Hepatocyte (in vitro differentiated cells): ENCODE measurements at places on chromosomes 6 and 20. TPM values are rescaled to one million over a fixed set of nuclear protein-coding genes. Genes with fewer than 3 reads are reported as not detected.

- peaks cover 5% of the 10 kb centered on the region for H3K4me1 ChIP-seq
- H3K4me3 ChIP-seq: no peak overlapping the region
- no peaks in the 10 kb centered on the region for H3K27me3 ChIP-seq
- DNase-seq: no peak
Observed at GRCh38 chr20:4840801-4841200, 119.1 kb downstream of the PRND start.

- no peaks in the 10 kb centered on the region for H3K36me3 ChIP-seq
- H3K27me3 ChIP-seq: no peaks in the 10 kb centered on the region
- H3K4me3 ChIP-seq: no peak overlapping the region
- DNase-seq: no peak
Observed at GRCh38 chr20:51505566-51505965, 37.0 kb downstream of the NFATC2 start.

Gene IL17A
- total RNA-seq: not detected in 2 replicates

DNA sequence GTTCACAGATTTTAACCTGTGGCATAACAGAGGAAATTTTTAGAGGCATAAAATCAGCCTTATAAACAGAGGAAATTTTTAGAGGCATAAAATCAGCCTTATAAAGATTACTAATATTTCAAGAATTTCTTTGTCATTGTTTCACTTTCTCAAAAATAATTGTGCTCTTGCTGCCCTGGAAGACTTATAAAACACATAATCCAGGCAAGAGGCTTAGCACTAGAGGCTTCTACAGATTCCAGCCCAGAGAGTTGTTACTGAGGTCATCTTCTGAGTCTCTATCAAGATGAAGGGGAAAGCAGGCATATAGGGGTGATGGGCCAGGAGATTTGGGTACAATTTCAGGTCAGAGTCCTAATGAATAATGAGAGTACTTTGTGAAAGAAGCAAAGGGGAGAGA is 85.7 kb downstream of the RFPL4B start:
- H3K4me3 ChIP-seq: no peak overlapping the region
- no peaks in the 10 kb centered on the region for H3K27me3 ChIP-seq
- DNase-seq: no peak
- H3K4me1 ChIP-seq: no peaks in the 10 kb centered on the region

- no peak overlapping the region for H3K27ac ChIP-seq
- H3K36me3 ChIP-seq: no peaks in the 10 kb centered on the region
- no peak overlapping the region for H3K4me3 ChIP-seq
- no peaks in the 10 kb centered on the region for H3K4me1 ChIP-seq
- no peak for DNase-seq
- no peaks in the 10 kb centered on the region for H3K27me3 ChIP-seq
Observed at GRCh38 chr20:56909918-56910714, 281.0 kb downstream of the TFAP2C start.

DNA sequence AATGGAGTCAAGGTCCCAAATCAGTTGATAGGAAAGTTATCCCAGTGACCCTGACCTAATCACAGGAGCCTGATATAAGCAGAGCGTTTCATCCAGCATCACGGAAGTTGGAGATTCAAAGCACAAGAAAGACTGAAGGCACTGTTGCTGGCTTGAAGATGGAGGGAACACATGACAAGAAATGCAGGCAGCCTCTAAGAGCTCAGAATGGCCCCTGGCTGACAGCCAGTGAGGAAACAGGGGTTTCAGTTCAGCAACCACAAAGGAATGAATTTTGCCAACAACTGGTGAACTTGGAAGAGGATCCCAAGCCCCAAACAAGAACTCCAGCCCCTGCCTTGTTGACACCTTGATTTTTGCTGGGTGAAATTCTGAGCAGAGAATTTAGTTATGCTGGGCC is 778.5 kb downstream of the MAFB start:
- H3K36me3 ChIP-seq: no peaks in the 10 kb centered on the region
- peaks cover 5% of the 10 kb centered on the region for H3K27me3 ChIP-seq
- H3K27ac ChIP-seq: no peak overlapping the region

GRCh38 chr6:50720623-50721022 is 7.3 kb downstream of the TFAP2D start:
- peaks cover 99% of the 10 kb centered on the region for H3K27me3 ChIP-seq
- peak; percentile 40 for DNase-seq
- no peak overlapping the region for H3K27ac ChIP-seq
- no peak overlapping the region for H3K4me3 ChIP-seq

DNA sequence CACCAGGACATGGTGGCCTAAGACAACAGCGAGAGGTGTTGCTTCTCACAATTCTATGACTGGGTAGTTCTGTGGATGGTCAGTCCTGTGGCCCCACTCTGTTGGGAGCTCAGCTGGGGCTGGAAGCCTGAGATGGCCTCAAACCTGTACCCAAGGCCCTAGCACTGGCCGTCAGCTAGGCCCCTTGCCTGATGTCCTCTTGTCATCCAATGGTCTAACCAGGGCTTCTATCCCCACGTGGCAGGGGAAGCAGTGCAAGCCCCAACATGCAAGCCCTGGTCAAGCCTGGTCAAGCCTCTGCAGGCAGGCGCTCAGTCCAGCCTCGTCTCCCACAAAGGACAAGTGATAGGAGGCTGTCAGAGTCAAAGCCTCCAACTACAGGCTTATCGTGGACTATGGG is 196.5 kb upstream of the CST7 start:
- H3K27me3 ChIP-seq: no peaks in the 10 kb centered on the region
- peaks cover 18% of the 10 kb centered on the region for H3K4me1 ChIP-seq
- H3K27ac ChIP-seq: no peak overlapping the region
- H3K4me3 ChIP-seq: no peak overlapping the region
- no peaks in the 10 kb centered on the region for H3K36me3 ChIP-seq

DNA sequence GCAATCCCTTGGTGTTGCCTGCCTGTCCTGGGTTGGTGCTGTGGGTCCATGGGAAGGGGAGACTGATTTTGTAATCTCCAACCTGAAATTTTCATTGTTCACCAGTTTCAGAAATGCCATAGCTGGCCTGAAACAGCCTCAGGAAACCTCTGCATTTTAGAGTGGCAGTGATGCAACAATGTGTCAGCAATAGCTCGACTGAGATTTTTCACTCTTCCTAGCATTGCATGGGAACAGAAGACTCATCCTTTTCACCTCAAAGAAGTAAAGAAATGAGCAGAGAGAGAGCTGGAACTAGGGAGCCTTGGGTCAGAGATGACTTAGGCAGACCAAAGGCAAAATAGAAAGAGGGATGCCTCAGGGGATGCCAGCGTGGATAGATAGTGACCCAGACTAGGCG is 23.7 kb upstream of the TMEM14A start:
- H3K4me1 ChIP-seq: peaks cover 8% of the 10 kb centered on the region
- H3K4me3 ChIP-seq: no peak overlapping the region
- H3K27me3 ChIP-seq: no peaks in the 10 kb centered on the region
- no peak for DNase-seq
- H3K36me3 ChIP-seq: no peaks in the 10 kb centered on the region

Gene EPPIN
- total RNA-seq: not detected in 2 replicates

Gene ALDH8A1
- 9.9 and 11.0 TPM in 2 replicates for total RNA-seq

Gene MMP24
- 0.76 and 1.2 TPM in 2 replicates for total RNA-seq

DNA sequence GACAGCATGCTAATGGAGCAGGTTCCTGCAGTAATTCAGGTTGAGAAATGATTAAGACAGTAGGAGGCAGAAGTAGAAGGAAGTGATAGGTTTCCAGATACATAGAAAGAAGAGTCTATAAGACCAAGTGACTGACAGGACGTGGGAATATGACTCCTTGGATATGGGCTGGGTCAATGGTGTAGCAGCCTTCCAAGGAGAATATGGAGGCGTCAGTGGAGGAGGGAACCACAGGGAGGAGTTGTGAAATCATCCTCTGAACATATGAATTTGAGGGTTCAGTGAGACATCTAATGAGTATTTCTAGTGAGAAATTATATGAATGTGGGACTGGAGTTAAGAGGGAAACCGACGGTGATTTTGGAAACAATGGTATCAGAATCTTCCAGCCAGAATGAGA is 43.3 kb downstream of the NUDT3 start:
- no peak overlapping the region for H3K4me3 ChIP-seq
- no peaks in the 10 kb centered on the region for H3K36me3 ChIP-seq
- no peak for DNase-seq
- H3K27ac ChIP-seq: no peak overlapping the region
- H3K4me1 ChIP-seq: peaks cover 16% of the 10 kb centered on the region
- no peaks in the 10 kb centered on the region for H3K27me3 ChIP-seq

GRCh38 chr20:53708129-53708968 is 114.7 kb upstream of the ZNF217 start:
- peak overlapping the region; percentile 83 for H3K27ac ChIP-seq
- DNase-seq: peak; percentile 28
- H3K36me3 ChIP-seq: no peaks in the 10 kb centered on the region
- no peak overlapping the region for H3K4me3 ChIP-seq
- H3K4me1 ChIP-seq: peaks cover 33% of the 10 kb centered on the region
- H3K27me3 ChIP-seq: no peaks in the 10 kb centered on the region

GRCh38 chr20:7935027-7935551 is 5.2 kb downstream of the HAO1 start:
- H3K36me3 ChIP-seq: no peaks in the 10 kb centered on the region
- H3K4me1 ChIP-seq: no peaks in the 10 kb centered on the region
- no peaks in the 10 kb centered on the region for H3K27me3 ChIP-seq
- DNase-seq: no peak
- H3K4me3 ChIP-seq: no peak overlapping the region
- H3K27ac ChIP-seq: no peak overlapping the region

GRCh38 chr6:36419310-36419709 is 23.3 kb downstream of the PXT1 start:
- no peak for DNase-seq
- no peaks in the 10 kb centered on the region for H3K27me3 ChIP-seq
- no peak overlapping the region for H3K27ac ChIP-seq
- H3K4me3 ChIP-seq: no peak overlapping the region
- H3K4me1 ChIP-seq: no peaks in the 10 kb centered on the region
- no peaks in the 10 kb centered on the region for H3K36me3 ChIP-seq

DNA sequence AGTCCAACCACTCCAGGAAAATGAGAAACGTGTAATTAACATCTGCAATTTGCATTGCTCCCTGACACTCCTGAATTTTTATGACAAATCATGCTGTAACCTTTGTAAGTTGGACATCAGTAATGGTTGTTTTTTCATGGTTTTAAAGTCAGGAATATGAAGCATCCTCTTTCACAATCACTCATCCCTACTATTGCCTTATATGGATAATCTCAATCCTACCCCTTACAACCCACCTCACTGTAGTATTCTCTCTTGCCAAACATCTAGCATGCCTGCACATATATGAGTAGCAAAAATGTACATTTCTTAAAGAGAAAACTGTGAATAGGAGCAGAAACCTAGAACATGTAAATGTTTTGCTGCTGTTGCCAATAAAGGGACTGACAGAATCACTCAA is 729.5 kb downstream of the KIF16B start:
- H3K4me1 ChIP-seq: no peaks in the 10 kb centered on the region
- DNase-seq: no peak
- no peaks in the 10 kb centered on the region for H3K27me3 ChIP-seq
- no peaks in the 10 kb centered on the region for H3K36me3 ChIP-seq
- H3K4me3 ChIP-seq: no peak overlapping the region
- no peak overlapping the region for H3K27ac ChIP-seq

Gene SH3BGRL2
- 63.6 and 71.4 TPM in 2 replicates for total RNA-seq

Gene PET117
- 21.8 and 27.7 TPM in 2 replicates for total RNA-seq

DNA sequence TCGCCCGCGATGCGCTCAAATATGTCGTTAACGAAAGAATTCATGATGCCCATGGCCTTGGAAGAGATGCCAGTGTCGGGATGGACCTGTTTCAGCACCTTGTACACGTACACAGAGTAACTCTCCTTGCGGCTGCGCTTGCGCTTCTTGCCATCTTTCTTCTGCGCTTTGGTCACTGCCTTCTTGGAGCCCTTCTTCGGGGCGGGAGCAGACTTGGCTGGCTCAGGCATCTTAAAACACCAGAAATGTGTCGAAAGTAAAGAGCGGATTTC is 36.4 kb downstream of the HFE start:
- no peak for DNase-seq
- no peaks in the 10 kb centered on the region for H3K36me3 ChIP-seq
- H3K27ac ChIP-seq: peak overlapping the region; percentile 97

DNA sequence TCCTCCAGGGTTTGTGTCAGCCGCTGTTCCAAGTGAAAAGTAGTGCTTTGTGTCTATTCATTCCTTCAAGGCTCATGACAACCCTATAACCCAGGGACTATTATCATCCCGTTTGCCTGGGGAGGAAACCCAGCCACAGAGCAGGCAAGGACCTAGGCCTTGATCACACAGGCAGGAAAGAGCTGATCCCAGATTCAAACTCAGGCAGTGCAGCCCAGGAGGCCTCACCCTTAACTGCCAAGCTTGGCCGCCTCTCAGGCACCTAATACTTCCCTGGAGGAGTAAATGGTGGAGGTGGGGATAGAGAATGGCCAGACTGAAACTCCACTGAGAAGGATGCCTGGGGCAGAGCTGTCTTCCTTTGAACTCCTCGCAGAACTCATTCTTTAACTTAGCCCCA is 215.1 kb upstream of the QKI start:
- H3K27ac ChIP-seq: no peak overlapping the region
- no peaks in the 10 kb centered on the region for H3K27me3 ChIP-seq
- H3K36me3 ChIP-seq: no peaks in the 10 kb centered on the region
- H3K4me1 ChIP-seq: no peaks in the 10 kb centered on the region
- H3K4me3 ChIP-seq: no peak overlapping the region

GRCh38 chr6:111552241-111552744 is 53.4 kb downstream of the TRAF3IP2 start:
- DNase-seq: peak; percentile 92
- H3K36me3 ChIP-seq: no peaks in the 10 kb centered on the region
- no peaks in the 10 kb centered on the region for H3K27me3 ChIP-seq
- H3K4me3 ChIP-seq: no peak overlapping the region
- peaks cover 35% of the 10 kb centered on the region for H3K4me1 ChIP-seq

DNA sequence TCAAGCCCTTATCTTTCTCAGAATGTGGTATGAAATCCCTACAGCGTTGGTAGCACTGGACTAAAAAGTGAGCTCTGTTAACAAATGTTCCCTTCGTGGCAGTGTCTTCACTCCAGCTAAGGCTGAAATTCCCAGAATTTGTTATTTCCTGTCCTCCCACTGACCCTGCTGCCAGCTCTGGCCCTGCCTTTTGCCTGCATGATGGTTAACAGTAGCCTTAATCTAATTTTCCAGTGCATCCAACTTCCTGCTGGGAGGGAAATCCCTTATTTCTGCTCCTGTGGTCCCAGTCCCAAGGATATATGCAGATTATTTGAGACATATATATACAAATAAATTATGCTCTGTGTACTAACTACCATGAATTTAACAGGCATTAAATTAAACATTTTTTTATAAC is 157.2 kb upstream of the CARMIL1 start:
- no peak overlapping the region for H3K4me3 ChIP-seq
- H3K27me3 ChIP-seq: no peaks in the 10 kb centered on the region
- H3K36me3 ChIP-seq: no peaks in the 10 kb centered on the region
- no peaks in the 10 kb centered on the region for H3K4me1 ChIP-seq
- peak; percentile 7 for DNase-seq
- no peak overlapping the region for H3K27ac ChIP-seq

GRCh38 chr6:55445648-55446204 is 118.5 kb downstream of the GFRAL start:
- H3K27ac ChIP-seq: no peak overlapping the region
- H3K27me3 ChIP-seq: no peaks in the 10 kb centered on the region
- peak; percentile 56 for DNase-seq
- peaks cover 7% of the 10 kb centered on the region for H3K4me1 ChIP-seq

GRCh38 chr6:73739096-73739495 is 43.1 kb downstream of the CD109 start:
- DNase-seq: peak; percentile 78
- H3K27ac ChIP-seq: no peak overlapping the region
- no peaks in the 10 kb centered on the region for H3K36me3 ChIP-seq

Gene PRDM1
- 19.1 and 19.3 TPM in 2 replicates for total RNA-seq

GRCh38 chr20:43681468-43681942 is 14.6 kb downstream of the MYBL2 start:
- DNase-seq: no peak
- H3K27me3 ChIP-seq: no peaks in the 10 kb centered on the region
- H3K36me3 ChIP-seq: no peaks in the 10 kb centered on the region
- H3K4me3 ChIP-seq: no peak overlapping the region
- H3K27ac ChIP-seq: no peak overlapping the region
- no peaks in the 10 kb centered on the region for H3K4me1 ChIP-seq
